ENCODE measurements at places on chromosomes 7 and 10.

GRCh38 chr7:151992375-151992774 is 33.1 kb upstream of the GALNT11 start:
- peak; percentile 81 for DNase-seq

DNA sequence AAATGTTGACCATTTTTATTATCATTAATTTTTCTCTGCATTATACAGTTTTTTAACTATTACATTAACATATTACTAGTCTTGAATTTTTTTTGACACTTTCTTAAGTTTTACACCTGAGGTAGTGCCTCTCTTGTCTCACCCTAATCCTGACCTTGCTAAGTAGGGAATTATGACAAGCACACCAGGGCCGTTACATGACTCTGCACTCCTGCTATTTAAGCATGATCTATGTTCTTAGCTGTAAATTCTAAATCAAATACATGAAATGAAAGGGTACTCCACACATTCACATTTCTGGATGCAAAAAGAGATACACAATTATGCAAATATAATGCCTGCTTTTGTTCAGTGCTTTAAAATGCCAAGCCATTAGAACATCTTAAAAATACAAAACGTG is 23.6 kb downstream of the CPVL start:
- DNase-seq = no peak

DNA sequence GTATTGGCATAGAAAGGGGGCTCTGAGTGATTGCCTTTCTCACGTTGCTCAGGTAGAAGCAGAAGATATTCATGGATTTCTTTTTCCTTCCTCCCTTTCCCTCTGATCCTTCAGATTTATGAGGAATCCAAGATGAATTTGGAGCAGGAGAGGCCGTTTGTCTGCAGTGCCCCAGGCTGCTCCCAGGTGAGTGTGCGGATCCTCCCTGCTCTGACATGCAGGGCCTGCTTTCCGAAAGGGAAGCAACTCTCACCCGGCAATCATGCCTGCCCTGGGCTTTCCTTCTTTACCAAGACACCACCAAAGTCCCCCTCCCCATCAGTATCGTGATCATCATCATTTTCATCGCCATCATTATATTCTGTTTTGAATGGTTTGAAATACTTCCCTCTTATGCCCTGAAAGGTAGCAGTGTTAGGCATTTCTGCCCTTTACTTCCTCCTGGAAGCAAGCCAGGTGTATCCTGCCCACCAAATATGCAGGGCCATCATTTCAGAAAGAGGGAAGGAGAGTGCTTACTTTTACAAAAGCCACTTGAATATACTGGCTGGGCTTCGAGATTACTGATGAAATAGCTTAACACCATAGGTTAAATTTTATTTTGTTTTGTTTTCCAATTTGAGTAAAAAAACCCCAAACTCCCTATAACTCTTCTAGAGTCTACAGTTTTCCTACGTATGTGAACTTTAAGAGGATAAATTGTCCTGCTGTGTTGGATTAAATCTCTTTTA is 75.9 kb downstream of the CREB5 start:
- DNase-seq = no peak

GRCh38 chr7:105322655-105323277 is 66.0 kb downstream of the SRPK2 start:
- no peak for DNase-seq

GRCh38 chr7:39152701-39153100 is 175.0 kb downstream of the POU6F2 start:
- no peak for DNase-seq

DNA sequence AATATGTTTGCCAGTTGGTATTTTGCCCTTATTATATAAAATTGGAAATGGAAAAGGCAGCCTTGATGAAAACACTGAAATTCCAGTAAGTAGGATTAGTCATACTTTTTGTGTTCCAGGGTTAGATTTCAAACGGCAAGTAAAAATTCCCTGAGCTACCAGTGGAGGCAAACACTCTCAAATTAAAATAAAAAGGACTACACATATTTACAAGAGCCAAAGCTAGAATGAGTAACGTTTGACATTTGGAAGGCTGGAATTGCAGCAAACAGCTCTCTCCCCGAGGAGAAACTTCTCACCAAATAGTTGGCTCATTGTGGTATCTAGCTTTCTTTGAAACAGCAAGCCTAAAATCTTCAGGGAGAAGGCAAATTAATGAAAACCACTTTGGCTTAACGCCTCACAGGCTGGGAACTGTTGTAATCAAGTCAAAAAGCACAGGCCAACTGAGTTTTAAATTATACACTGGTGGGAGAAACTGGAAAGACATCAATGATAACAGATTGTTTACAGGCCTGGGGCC is 288.4 kb downstream of the SNX13 start:
- peak; percentile 11 for DNase-seq

DNA sequence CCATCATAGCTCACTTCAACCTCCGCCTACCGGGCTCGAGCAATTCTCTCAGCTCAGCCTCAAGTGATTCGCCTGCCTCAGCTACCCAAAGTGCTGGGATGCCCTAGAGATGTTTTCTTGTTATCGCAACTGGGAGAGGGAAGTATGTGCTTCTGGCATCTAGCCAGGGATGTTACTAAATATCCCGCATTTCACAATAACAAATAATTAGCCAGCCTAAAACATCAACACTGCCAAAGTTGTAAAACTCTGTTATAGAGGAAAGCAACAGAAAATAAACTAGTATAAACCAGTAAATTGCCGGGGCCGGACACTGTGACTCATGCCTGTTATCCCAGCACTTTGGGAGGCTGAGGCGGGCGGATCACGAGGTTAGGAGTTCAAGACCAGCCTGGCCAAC is 7.2 kb downstream of the INA start:
- DNase-seq = no peak

GRCh38 chr10:105062951-105063350 is 421.9 kb downstream of the SORCS3 start:
- DNase-seq = no peak

- DNase-seq = no peak
These were observed 27.6 kb downstream of the VCL start for GRCh38 chr10:74025380-74025978.

Measured in RKO (cell line).